GM12878 (cell line): ENCODE measurements at places on chromosomes 1 and 21. TPM values are rescaled to one million over a fixed set of nuclear protein-coding genes. Genes with fewer than 3 reads are reported as not detected.

MIB2 gene
- total RNA-seq, result 25.4 and 26.8 TPM in 2 replicates

SRRM1 gene
- total RNA-seq, result 167 and 176 TPM in 2 replicates

CD53 gene
- 350 and 358 TPM in 2 replicates for total RNA-seq

GJA9 gene
- not detected in 2 replicates for total RNA-seq

GRCh38 chr1:59388191-59388590, 91.3 kb downstream of the FGGY start:
- no peak for DNase-seq

GRCh38 chr1:172394141-172394751, 26.2 kb upstream of the C1orf105 start:
- peak overlapping the region; percentile 98 for H3K27ac ChIP-seq
- H3K4me1 ChIP-seq, result peaks cover 86% of the 10 kb centered on the region
- DNase-seq, result peak; percentile 88
- H3K4me3 ChIP-seq, result 0 out of 2 replicates have a peak overlapping the region, but pooled peaks have one; percentile 13
- H3K27me3 ChIP-seq, result no peaks in the 10 kb centered on the region
- no peaks in the 10 kb centered on the region for H3K36me3 ChIP-seq

- no peak overlapping the region for H3K27ac ChIP-seq
- H3K27me3 ChIP-seq, result no peaks in the 10 kb centered on the region
- no peak for DNase-seq
- H3K36me3 ChIP-seq, result peaks cover 15% of the 10 kb centered on the region
Observed at GRCh38 chr1:15954316-15954715, 21.6 kb downstream of the ZBTB17 start.
